Psoas muscle (tissue), 8 donors: ENCODE measurements at places on chromosomes 4 and X. TPM values are rescaled to one million over a fixed set of nuclear protein-coding genes. Genes with fewer than 3 reads are reported as not detected.

DNA sequence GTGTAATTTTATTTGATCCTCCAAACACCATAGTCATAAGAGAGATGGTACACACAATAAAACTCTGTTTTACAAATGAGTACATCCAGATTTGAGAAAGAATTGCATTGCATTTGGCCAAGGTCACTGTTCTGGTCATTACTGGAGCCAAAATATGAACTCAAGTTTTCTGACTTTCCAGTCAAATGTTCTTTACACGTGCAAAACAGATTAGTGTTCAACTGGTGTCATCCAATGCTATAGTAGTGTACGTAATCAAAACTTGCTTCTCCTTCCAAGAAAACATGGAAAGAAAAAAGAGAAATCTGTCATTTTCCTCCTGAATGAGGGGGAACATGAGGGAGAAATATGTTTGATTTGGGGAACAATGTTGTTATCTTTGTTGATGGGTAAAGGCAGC is 291.9 kb downstream of the NAF1 start:
- DNase-seq, result no peak

DNA sequence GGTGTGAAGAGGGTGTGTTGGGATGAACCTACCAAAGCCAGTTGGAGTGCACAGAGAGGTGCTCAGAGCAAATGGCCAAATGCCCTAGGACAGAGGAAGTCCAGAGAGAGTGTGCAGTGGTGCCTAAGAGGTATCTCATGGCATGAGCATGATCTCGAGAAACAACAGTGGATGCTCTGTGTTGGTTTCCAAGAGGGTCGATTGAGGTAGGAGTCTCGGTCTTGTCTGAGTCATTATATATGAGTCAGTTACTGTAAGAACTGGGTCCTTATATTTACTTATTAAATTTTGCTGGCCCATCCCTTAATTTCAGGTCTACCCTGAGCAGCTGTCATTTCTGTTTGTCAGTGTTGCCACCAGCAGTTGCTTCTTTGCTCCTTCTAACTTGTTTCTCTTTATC is 86.6 kb upstream of the TMEM150C start:
- DNase-seq, result no peak

DNA sequence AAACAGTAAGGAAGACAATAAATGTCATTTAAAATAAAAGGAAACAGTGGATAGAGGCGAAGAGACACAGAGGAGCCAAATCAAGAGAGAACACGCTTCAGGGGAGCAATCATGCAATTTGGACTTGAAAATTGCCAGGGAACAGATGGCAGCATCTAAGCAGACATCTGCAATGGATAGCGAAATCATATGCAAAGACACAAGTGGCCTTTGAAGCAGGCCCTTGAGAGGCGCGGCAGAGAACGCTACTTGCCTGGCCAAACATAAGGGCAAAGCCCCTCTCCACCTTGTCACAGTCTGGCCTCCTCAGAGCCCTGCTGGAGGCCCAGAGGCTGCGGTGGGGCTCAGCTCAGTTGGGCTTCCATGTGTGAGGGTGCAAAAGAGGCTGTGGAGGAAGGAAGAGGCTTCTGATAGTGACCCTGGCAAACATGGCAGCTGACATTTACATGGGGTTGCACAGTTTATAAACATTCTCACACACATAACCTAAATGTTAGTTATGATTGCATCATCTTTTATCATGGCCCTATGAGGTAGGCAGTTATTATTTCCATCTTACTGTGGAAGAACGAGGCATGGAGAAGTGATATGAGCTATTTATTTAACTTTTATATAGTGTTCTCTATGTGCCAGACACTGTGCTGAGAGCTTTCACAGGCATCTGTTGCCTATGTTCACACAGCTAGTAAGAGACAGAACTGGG is 18.3 kb downstream of the ADGRG4 start:
- DNase-seq, result no peak

GRCh38 chr4:73718375-73719373 is 21.7 kb upstream of the CXCL8 start:
- no peak for DNase-seq

DNA sequence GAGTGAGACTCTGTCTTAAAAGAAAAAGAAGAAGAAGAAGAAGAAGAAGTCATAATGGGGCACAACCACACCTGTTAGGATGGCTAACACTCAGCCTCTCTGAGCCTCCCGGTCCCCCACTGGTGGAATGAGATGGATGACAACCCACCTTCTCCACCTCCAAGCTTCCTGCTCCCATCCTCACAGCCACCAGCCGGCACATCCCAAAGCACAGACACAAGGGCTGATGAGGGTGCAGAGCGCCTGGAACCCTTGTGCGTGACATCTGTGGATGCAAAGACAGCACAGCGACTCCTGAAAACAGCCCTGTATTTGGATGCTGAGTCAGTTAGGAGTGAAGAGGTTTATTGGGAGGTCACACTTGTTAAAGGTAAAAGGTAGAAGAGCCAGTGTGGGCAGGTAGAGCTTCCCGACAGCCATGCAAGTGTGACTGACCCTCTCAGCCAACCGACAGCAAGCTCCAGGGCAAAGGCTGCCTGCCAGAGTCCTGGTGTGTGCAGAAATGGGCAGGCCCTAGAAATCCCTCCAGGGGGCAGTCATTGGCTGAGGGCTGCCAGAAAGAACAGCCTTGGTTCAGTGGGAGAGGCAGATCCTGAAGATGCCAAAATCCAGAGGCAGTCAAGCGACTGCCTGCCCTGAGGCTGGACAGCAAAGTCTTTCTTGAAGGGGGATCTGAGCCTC is 26.6 kb upstream of the MAN2B2 start:
- DNase-seq, result no peak

DNA sequence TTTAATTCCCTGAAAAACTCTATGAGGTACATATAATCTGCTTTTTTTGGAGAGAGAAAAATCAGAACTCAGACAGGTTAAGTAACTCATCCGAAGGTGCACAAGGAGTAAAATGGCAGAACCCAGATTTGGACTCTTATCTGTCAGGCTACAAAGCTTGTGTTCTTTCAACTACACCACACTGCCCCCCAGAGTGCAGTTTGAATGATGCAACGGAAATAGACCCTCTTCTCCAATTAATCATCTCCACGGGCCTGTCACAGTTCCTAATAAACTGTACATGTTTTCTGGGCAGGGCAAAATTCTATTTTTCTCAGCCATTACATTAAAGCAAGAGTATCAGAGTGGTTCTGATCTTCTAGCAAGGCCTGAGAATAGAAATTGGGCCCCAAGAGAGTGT is 35.3 kb upstream of the DCX start:
- DNase-seq, result no peak

The GNRHR gene
- not detected for total RNA-seq

DNA sequence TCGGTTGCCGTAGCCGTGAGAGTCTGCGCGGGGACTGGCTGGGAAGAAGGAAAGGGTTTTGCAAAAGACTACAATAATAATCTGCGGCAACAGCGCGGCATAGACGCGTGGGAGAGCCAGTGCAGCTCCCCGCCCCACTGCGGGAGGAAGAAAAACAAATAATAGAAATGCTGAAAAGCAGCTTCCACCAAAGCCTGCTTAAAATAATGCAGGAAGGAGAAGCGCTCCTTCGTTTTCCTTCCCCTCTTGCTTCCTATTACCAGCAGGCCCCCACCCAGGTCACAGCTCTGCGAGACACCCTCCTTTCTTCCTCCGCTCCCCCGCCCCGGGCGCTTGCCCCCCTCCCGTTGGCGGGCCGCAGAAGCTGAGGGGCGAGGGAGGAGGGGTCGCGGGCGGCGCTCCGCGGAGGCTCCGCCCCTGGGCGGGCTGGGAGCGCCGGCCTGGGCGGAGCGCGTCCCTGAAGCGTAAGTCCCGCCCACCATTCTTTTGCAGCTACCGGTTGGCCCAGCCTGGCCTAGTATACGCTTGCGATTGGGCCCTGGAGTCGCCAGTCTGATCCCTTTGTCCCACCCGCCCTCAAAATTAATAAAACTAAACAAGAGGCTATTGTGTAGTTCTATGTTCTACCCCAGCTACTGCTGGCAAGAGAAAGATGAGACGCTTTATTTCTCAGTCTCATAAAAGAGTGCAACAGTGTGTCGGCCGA is 636 bp upstream of the AMOT start:
- DNase-seq, result peak; percentile 88

DNA sequence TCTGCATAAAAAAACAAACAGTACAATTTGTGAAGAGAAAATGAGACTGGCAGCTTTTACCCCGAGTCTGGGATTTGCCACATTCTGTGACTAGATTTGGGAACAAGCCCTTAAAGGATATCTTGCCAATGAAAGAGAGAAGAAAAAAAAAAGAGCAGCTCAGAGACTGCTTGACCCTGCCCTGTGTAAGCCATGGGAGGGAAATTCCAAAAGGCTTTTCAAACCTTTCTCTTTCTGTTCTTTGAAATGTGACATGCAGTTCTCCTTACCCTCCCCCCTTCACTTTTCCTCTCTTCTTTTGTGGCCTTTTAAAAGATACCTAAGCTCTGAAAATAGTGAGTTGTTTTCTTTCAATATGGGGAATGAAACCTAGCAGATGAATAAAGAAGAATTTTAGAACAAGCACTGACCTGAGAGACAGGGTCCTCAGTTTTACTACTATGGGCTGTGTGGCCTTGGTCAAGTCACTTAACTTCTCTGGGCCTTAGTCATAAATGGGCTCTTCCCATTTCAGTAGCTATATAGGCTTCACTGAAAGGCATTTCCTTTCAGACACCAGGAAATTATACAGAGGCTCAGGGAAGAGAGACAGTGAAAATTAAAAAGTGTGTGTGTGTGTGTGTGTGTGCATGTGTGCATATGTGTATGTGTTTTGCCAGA is 5.1 kb downstream of the CCDC160 start:
- no peak for DNase-seq

The C4orf51 gene
- total RNA-seq, result not detected

The UBE2A gene
- total RNA-seq, result 53.4 TPM

GRCh38 chr4:78776079-78776728 is at the start of gene BMP2K:
TSS of gene BMP2K (plus strand) at chr4:78776350. CDS start at chr4:78776544, 194 bp downstream.
- DNase-seq, result peak; percentile 85

GRCh38 chr4:101584306-101584705 is 206.2 kb upstream of the BANK1 start:
- no peak for DNase-seq

The SEC24D gene
- 6.0 TPM for total RNA-seq

DNA sequence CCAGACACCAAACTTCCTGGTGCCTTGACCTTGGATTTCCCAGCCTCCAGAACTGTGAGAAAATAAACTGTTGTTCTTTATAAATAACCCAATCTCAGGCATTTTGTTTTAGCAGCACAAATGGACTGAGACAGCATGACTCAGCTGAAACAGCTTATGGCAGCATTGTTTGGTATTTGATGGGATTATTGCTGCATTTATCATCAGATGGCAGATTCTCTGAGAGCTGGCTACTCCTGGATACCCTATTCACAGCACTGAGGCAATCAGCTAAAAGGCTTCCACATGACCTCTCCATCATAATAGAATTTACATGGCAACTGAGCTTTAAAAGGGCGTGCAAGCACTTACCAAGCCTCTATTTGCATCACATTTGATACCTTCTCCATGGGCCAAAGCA is 623.1 kb upstream of the CPEB2 start:
- DNase-seq, result no peak
